Esophagus mucosa (tissue), 1 donor: ENCODE measurements at places on chromosomes 4 and X. TPM values are rescaled to one million over a fixed set of nuclear protein-coding genes. Genes with fewer than 3 reads are reported as not detected.

- no peak for ATAC-seq
Measured at GRCh38 chr4:38131371-38132091, 171.3 kb downstream of the PTTG2 start.

HPGD gene
- 50.5 TPM for total RNA-seq

DNA sequence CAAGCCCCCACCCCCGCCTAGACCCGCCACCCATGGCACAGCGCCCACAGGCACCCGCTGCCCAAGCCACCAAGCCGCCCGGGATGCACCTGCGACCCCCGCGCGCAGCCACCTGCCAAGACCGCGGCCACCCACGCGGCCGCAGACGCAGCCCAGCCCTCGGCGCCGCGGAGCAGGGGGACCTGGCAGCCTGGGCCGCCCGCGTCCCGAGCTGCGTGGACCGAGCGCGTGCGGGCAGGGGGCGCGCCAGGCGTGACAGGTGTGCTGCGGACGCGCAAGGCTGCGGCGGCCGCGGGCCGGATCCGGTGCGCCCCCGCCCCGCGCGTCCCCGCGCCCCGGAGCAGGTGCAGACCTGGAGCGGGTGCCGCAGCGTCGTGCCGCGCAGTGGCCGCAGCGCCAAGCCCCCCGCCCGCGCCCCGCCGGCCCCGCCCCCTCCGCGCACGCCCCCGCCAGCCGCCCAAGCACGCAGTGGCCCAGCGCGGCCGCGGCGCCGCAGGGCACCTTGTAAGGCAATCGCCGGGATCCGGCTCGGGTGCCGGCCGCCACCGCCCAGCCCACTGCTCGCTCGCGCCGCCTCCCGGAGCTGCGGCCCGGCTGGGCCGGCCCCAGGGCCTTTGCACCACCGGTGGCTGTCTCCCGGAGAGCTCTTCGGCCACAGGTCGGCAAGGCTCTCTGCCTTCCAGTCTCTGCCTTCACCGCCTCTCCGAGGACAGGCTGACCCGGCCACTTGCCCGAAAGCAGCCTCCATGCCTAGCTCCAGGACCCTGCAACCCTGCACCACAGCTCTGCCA lies at the start of gene PNCK:
PNCK (minus strand) TSS at position 386 of the 791 bp plus-strand sequence. CDS start 737 bp downstream, outside the sequence.
- ATAC-seq, result no peak

GRCh38 chr4:48681856-48682255 lies 98.2 kb downstream of the FRYL start:
- ATAC-seq, result peak; percentile 75

DNA sequence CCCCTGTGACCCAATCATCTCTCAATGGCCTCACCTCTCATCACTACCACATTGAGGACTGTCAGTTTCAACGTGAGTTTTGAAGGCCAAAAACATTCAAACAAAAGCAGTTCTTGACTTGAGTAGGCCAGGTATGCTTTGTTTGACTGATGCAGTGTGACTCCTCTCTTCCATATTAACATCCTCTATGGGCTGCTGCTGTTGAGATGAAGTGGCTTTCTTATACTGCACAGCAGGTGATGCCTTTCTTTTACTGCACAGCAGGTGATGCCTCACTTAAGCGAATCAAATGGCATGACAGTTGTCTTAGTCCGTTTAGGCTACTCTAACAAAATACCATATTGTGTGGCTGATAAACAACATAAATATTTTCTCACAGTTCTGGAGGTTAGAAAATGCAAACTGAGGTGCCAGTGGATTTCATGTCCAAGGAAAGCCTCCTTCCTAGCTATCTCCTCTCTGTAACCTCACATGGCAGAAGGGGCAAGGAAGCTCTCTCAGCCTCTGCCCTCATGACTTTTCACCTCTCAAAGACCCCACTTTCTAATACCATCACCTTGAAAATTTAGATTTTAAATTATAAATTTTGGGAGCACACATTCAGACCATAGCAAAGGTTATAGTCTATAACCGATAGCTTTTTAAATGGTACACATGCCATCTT lies 2267.9 kb upstream of the AGA start:
- ATAC-seq, result no peak

GRCh38 chrX:87736576-87736975 lies 219.0 kb downstream of the KLHL4 start:
- ATAC-seq, result no peak

SMIM31 gene
- not detected for total RNA-seq

- ATAC-seq, result no peak
Measured at GRCh38 chr4:119615068-119615719, 13.4 kb downstream of the PDE5A start.

GRCh38 chrX:94831364-94831763 lies 1157.4 kb downstream of the FAM133A start:
- ATAC-seq, result no peak

- ATAC-seq, result no peak
Measured at GRCh38 chrX:31294475-31294874, 222.6 kb upstream of the FTHL17 start.

- no peak for ATAC-seq
Measured at GRCh38 chr4:47213971-47214370, 182.6 kb downstream of the GABRB1 start.

DNA sequence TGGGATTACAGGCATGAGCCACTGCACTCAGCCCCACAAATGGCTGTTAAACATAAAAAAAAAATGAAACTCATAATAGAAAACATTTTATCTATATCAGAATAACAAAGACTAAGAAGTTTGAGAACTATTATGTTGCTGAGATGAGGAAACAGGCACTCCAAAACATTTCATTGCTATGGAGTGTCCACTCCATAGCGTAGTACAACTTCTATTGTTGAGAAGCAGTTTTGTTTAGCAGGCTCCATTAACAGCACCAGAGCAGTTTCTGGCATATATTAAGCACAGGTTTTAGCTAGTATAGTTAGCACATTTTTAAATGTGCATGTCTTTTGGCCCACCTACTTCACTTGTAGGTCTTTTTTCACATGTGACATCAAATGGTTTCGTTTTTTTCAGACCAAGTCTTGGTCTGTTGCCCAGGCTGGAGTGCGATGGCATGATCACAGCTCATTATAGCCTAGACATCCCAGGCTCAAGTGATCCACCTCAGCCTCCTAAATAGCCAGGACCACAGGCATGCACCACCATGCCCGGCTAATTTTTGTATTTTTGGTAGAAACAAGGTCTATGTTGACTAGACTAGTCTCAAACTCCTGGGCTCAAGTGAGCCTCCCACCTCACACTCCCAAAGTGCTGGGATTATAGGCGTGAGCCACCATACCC lies 5.8 kb downstream of the HMGB2 start:
- no peak for ATAC-seq

TRIML2 gene
- total RNA-seq, result not detected

- no peak for ATAC-seq
Measured at GRCh38 chr4:124372916-124373315, 339.6 kb downstream of the ANKRD50 start.

PPP1R2C gene
- not detected for total RNA-seq

DNA sequence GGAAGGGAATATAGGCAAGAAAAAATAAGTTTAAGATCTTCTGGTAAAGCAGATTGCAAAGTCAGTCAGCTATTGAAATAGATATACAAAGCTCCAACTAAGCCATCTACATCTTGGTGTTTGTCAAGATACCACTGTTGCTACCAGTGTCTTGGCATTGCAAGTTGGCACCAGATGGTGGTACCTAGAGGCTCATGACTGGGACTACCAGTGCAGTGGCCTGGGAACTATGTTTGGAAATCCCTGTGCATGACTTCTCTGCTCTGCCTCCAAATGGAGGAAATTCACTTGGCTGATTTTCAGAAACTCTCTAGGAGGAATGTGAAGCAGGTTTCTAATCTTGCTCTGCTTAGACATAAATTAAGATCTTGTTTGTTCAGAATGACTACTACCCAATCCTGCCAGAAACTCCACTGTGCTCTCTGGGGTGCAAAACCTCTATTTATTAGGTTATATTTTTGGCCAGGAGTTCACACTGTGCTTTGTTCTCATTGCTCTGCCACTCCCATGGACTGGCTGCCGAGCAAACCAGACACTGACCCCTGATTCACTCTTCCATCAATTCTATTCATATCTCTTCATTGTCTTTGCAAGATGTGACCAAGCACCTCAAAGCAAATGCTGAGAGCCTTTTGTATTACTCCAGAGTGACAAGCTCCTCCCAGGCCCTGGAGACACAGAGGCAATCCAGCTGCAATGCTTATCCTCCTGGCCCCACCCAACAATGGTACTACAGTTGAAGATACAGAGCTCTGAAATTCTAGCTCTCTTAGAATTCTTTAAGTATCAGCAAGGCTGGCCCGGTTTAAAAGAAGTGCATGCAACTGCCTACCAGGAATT lies 272.3 kb upstream of the FGF16 start:
- no peak for ATAC-seq

DNA sequence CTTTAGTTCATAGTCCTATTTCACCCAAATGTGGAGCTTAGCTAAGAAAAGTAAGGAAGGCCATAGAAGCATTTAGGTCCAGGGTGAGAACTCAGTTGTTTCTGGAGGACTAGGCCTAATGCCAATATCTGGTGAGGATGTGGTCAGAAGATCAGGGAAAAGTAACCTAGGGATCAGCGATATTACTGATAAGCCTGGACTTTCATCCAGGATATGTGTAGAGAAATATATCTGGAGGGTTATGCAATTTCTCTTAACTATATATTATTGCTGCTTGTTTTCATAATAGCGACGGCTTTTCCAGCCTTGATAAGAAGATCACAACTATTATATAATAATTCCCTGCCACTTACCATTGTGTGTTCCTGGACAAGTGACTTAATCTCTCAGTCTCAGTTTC lies 81.1 kb downstream of the FRAS1 start:
- no peak for ATAC-seq

DNA sequence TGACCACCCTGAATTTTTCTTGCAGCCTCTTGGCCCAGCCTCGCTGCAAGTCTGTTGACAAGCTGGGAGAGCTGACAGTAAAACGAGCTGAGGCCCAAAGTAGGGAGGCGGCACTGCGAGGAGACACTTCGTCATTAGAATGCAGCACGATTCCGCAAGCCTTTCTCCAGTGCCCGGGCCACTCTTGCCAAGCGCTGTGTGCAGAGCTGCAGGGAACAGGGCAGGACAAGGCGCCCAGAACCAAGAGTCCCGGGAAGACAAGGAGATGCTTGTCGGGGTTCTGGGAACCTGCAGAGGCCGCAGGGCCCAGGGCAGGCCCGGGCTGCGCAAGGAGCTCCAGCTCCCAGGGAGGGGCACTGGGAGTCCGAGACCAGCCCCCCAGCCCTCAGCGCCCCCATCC lies 187.1 kb downstream of the BCOR start:
- ATAC-seq, result no peak

GRCh38 chrX:154531626-154532025 lies 15.0 kb downstream of the G6PD start:
- no peak for ATAC-seq

GRCh38 chr4:3802571-3803474 lies 36.6 kb downstream of the ADRA2C start:
- ATAC-seq, result no peak

GRCh38 chr4:39025552-39026085 lies 6.6 kb downstream of the TMEM156 start:
- ATAC-seq, result no peak

PRKG2 gene
- 1.3 TPM for total RNA-seq

CT55 gene
- not detected for total RNA-seq

- ATAC-seq, result no peak
Measured at GRCh38 chr4:120777459-120777858, 145.1 kb downstream of the PRDM5 start.

DNA sequence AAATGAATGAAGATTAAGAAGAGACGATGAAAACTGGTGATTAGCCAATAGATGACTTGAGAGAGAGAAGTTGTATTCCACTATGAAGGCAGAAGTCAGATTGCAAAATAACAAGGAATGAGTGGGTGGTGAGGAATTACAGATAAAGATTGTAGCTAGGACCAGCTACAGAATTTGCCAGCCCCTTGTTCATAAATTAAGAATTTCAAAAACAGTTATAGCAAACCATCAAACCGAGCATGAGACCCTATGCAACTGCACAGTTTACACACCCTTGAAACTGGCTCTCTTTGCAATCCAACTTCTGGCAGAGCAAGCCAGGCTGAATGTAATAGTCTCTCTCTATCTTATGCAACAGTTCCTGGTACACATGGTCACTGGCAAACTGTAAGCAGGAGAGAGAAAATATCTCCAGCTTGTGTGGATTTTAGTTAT lies 35.2 kb downstream of the STAP1 start:
- peak; percentile 23 for ATAC-seq

GRCh38 chr4:23890369-23891063 lies 669 bp upstream of the PPARGC1A start:
- ATAC-seq, result no peak

DNA sequence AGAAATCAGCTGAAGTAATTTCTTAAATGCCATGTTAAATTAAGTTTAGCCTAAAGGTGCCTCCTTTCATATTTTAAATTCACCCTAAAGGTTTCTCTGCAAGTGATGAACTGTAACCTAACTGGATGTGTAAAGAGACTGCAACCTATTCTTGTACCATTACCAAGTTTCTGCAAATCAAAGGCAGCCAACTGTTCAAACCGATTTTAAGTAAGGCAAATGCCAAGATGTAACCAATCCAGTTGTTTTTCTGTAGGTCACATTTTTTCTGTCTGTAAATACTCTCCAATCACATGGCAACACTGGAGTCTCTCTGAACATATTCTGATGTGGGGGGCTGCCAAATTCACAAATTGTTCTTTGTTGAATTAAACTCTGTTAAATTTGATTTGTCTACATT lies 42.4 kb upstream of the FGF2 start:
- ATAC-seq, result no peak

ZFYVE28 gene
- total RNA-seq, result 5.3 TPM

MUC7 gene
- not detected for total RNA-seq

DNA sequence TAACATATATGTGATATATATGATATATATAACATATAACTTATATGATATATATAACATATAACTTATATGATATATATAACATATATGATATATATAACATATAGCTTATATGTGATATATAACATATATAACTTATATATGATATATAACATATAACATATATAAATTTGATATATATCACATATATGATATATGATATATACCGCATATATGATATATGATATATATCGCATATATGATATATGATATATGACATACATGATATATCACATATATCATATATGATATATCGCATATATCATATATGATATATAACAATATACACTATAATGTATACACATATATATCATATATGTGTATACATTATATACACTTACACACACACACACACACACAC lies 114.3 kb downstream of the ELOVL6 start:
- ATAC-seq, result no peak
